Cardiac muscle cell (in vitro differentiated cells and primary cell): ENCODE measurements at places on chromosomes 1 and 21. TPM values are rescaled to one million over a fixed set of nuclear protein-coding genes. Genes with fewer than 3 reads are reported as not detected.

- no peak overlapping the region for H3K27ac ChIP-seq
- no peaks in the 10 kb centered on the region for H3K27me3 ChIP-seq
- no peak for DNase-seq
- H3K4me1 ChIP-seq = peaks cover 22% of the 10 kb centered on the region
Measured at GRCh38 chr1:2126331-2127186, 68.0 kb downstream of the FAAP20 start.

DNA sequence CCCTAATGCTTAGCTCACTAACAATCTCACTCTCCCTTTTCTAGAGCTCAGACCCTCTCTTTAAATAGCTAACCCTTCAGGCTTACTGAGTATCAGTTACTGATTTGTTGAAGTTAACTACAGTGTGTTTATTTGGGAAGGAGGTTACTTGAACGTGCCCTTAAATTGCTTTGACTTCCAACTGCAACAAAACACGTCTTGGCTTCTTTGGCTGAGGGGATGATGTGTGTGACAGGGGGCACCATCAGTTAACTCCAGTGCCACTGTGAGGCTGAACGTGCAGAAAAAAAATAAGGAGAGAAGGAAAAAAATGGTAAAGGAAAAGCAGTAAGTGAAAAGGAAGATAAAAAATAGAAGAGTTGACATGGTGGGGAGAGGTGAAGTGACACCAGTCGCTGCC is 75.1 kb upstream of the NRIP1 start:
- H3K27ac ChIP-seq = no peak overlapping the region
- no peaks in the 10 kb centered on the region for H3K27me3 ChIP-seq
- H3K4me3 ChIP-seq = no peak overlapping the region
- no peak for DNase-seq
- peaks cover 20% of the 10 kb centered on the region for H3K4me1 ChIP-seq

GRCh38 chr1:110260194-110260593 is 50.1 kb downstream of the KCNC4 start:
- no peak overlapping the region for H3K4me3 ChIP-seq
- H3K36me3 ChIP-seq = no peaks in the 10 kb centered on the region
- DNase-seq = no peak
- H3K27ac ChIP-seq = no peak overlapping the region
- no peaks in the 10 kb centered on the region for H3K4me1 ChIP-seq

GRCh38 chr1:222924136-222924706 is 109.4 kb downstream of the DISP1 start:
- no peak for DNase-seq
- H3K36me3 ChIP-seq = no peaks in the 10 kb centered on the region
- no peak overlapping the region for H3K27ac ChIP-seq
- H3K4me3 ChIP-seq = no peak overlapping the region

GRCh38 chr1:67339623-67340343 is 32.1 kb downstream of the IL12RB2 start:
- no peak overlapping the region for H3K4me3 ChIP-seq
- H3K27me3 ChIP-seq = peaks cover 7% of the 10 kb centered on the region
- no peak overlapping the region for H3K27ac ChIP-seq
- H3K4me1 ChIP-seq = peaks cover 9% of the 10 kb centered on the region
- DNase-seq = peak; percentile 49
- H3K36me3 ChIP-seq = no peaks in the 10 kb centered on the region

DNA sequence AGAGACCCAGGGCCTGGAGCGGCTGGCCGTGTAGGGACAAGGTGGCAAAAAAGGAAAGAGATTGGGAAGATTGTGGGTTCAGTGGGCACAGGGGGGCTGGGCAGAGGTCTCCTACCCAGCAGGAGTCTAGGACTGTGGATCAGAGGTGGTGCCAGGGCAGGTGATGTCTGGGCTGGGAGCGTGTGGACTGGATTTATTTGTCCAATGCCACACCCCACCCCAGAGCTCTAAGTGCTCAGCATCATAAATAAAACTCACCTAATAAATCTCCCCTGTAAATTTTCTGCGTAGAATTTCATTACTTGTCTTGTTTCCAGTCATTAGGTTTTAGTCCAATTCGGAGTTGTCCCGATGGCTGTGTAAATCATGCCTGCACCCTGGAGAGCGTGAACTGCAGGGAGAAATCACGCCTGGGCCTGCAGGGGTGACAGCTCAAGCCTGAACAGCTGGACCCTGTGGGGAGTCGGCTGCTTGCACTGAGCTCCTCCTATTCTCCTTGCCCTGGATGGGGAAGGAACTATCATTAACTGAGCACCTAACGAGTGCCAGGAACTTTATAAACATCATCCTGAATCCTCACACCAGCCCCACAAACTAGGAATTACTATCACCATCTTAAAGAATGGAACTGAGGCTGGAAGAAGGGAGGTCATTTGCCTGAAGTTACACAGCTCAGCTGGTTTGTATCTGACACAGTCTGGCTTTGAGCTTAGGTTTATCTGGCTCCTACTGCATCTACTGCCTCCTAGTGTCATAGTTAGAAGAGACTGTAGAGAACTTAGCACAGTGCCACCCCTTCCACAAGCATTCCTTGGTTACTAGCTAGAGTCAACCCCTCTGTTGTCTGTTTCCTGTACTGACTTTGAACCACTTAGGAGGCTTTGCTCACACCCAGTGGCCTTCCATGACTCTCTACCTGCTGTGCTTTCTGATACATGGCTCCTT is 25.0 kb upstream of the POU3F1 start:
- no peaks in the 10 kb centered on the region for H3K4me1 ChIP-seq
- no peak for DNase-seq
- no peak overlapping the region for H3K4me3 ChIP-seq
- no peaks in the 10 kb centered on the region for H3K27me3 ChIP-seq
- no peaks in the 10 kb centered on the region for H3K36me3 ChIP-seq

DNA sequence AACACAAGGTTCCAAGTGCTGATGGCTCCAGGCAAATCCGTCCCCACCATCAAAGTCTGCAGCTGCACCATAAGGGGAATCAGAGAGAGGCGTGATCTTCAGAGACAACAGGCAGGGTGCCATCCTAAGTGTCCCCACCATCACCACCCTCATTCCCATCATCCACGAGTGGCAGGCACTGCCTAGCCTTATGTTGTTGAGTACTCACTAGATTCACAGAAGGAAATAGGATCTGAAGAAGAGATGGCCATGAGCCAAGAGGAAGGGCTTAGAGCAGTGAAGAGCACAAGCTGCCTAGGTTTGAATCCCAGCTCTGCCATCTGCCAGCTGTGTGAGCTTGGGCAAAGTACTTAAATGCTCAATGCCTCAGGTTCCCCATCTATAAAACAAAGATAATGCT is 207.3 kb upstream of the CSF3R start:
- peaks cover 8% of the 10 kb centered on the region for H3K27me3 ChIP-seq
- H3K36me3 ChIP-seq = no peaks in the 10 kb centered on the region
- H3K27ac ChIP-seq = no peak overlapping the region
- no peak for DNase-seq

DNA sequence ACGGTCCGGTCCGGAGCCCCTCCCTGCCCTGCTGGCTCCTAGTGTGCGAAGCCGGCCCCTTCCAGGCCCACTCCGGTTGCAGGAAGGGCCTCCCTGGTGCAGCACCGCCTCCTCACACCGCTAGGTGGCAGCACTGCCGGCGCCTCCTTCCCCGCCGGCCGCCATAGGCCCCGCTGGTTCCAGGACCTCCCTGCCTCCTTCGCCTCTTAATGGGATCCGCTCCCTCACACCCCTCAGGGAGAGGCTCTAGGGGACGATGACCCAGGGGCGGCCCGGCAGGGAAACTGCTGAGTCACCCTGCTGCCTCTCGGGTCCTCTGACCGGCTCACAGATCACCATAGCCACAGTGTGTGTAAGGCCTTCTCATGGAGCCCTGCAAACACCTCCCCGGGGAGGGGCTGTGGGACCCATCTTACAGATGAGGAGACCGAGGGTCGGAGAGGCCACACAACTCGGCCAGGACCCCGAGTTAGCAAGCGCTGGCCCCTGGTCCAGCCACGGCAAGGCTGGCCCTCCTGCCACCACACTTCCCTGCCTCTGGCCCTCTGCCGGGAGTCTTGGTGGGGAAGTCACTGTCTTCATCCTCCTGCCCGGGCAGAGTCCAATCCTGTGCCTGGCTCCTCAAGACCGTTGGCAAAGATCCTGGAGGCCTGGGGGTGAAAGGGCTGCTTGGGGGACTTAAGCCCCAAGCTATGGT is 1.6 kb upstream of the AJAP1 start:
- no peak overlapping the region for H3K4me3 ChIP-seq
- H3K36me3 ChIP-seq = no peaks in the 10 kb centered on the region
- no peaks in the 10 kb centered on the region for H3K4me1 ChIP-seq

DNA sequence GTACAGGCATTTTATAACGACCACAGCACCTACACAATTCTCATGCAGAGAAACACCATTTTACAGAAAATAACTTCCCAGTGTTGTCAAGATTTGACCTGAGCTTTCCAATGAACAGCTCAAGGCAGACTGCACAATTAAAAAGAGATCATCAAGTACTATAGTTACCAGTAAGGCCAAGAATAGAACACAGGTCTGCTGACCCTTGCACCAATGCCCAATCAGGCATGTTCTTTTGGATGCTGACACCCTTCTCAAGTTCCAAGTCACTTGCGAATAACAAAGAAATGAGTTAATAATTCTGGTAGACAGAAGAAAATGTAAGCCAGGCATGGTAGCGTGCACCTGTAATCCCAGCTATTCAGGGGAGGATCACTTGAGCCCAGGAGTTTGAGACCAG is 101.9 kb downstream of the SLC45A1 start:
- no peak for DNase-seq
- no peak overlapping the region for H3K27ac ChIP-seq
- H3K27me3 ChIP-seq = no peaks in the 10 kb centered on the region
- H3K4me3 ChIP-seq = no peak overlapping the region
- peaks cover 45% of the 10 kb centered on the region for H3K4me1 ChIP-seq

DNA sequence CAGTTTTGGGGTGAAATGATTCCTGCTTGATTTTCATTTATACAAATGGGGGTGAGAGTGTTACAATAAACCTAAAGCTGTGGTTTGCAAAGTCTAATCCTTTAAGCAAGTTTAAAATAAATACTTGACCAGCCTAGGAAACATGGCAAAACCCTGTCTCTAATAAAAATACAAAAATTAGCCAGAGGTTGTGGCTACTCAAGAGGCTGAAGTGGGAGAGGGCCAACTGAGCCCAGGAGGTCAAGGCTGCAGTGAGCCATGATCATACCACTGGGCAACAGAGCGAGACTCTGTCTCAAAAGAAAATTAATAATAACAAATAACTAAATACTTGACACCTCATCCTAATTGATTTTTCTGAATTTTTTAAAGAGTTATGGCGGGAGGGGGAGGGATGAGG is 110.8 kb downstream of the EIF4G3 start:
- H3K27ac ChIP-seq = no peak overlapping the region
- H3K27me3 ChIP-seq = no peaks in the 10 kb centered on the region
- no peaks in the 10 kb centered on the region for H3K36me3 ChIP-seq

- no peak for DNase-seq
- no peak overlapping the region for H3K27ac ChIP-seq
- H3K4me1 ChIP-seq = no peaks in the 10 kb centered on the region
Measured at GRCh38 chr1:156515956-156516355, 15.4 kb upstream of the MEF2D start.

DNA sequence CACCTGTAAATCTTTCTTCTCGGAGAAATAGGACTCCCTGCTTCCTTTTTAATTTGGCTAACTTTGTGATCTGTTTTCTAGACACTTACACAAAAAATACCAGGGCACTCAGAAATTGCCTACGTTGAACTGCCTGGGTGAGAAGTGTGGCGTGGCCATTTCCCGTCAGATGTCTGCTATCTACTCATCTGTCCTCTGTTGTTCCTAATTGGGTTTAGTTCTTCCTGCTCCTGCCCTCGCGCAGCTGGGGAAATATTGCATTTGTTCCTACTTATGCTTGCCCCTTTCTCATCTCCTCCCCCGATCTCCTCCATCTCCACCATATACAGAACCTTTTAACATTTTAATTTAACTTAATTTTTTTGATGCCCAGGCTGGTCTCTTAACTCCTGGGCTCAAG is 55.1 kb downstream of the CD58 start:
- no peaks in the 10 kb centered on the region for H3K36me3 ChIP-seq
- no peak for DNase-seq
- H3K27me3 ChIP-seq = no peaks in the 10 kb centered on the region
- H3K27ac ChIP-seq = no peak overlapping the region

DNA sequence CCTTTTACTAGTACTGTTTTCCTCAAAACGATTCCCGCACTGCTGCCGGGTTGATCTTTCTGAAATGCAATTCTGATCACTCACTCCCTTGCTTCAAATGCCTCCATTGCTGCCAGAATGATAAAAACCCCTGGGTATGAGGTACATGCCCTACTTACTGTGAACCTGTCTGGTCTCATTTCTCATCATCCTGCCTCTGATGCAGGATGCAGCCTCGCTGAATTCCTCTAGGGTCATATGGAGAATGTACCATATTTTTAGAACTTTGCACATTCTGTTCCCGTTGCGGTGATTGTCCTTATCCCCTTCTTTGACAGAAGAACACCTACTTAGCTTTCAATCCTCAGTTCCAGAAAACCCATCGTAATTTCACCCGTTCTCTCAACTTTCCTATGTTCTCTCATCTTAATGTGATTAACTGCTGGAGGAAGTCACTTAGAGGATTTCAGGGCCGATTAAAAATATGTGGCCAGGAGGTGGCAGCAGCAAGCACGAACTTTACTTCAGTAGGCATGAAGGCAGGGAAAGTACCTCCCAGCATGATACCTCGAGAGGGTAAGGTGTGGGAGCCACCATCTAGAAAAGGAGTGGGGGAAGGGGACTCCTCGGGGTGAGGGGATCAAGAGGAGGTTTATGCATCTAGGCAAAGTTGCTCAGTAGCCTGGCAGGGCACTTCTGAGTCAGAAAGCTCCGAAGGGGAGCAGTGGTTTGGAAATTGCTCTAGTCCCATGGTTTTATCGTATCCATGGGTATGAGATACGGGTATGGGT is 361.5 kb upstream of the ZP4 start:
- no peak overlapping the region for H3K27ac ChIP-seq
- H3K36me3 ChIP-seq = no peaks in the 10 kb centered on the region
- no peaks in the 10 kb centered on the region for H3K27me3 ChIP-seq
- H3K4me1 ChIP-seq = no peaks in the 10 kb centered on the region

- no peak overlapping the region for H3K4me3 ChIP-seq
- no peak overlapping the region for H3K27ac ChIP-seq
Measured at GRCh38 chr1:222413436-222413835, 134.5 kb downstream of the HHIPL2 start.

SHE gene
- 2.1 and 2.7 TPM in 2 replicates for total RNA-seq

CCDC185 gene
- total RNA-seq = not detected in 2 replicates

EVA1C gene
- 0.51 and 0.81 TPM in 2 replicates for total RNA-seq

A3GALT2 gene
- not detected in 2 replicates for total RNA-seq

DAB1 gene
- total RNA-seq = 16.9 and 26.6 TPM in 2 replicates

ZNF695 gene
- total RNA-seq = 1.1 and 4.3 TPM in 2 replicates
